Activated CD8-positive, alpha-beta T cell treated with anti-CD3 and anti-CD28 coated beads, Interleukin-2, amount 10 ng/mL, durations not matched to agents 7 days and 5 days (primary cell): ENCODE measurements at places on chromosomes 16 and 17. TPM values are rescaled to one million over a fixed set of nuclear protein-coding genes. Genes with fewer than 3 reads are reported as not detected.

Gene TEKT3
- total RNA-seq, result not detected

Gene CES1
- total RNA-seq, result not detected

Gene C17orf67
- total RNA-seq, result 3.2 TPM

Gene TK2
- total RNA-seq, result 5.7 TPM

Gene CTRB1
- not detected for total RNA-seq

Gene CCDC144A
- total RNA-seq, result 0.97 TPM

Gene CCL14
- not detected for total RNA-seq

Gene GRIN2A
- total RNA-seq, result not detected

Gene TBC1D3H
- not detected for total RNA-seq

Gene CLEC19A
- total RNA-seq, result not detected

Gene FBXL20
- total RNA-seq, result 11.2 TPM

Gene KRT39
- not detected for total RNA-seq

Gene HOXB1
- not detected for total RNA-seq

Gene CANT1
- 78.5 TPM for total RNA-seq

Gene WNT9B
- total RNA-seq, result not detected

Gene CDRT15
- total RNA-seq, result not detected

Gene DGKE
- total RNA-seq, result 30.8 TPM

Gene ABI3
- 117 TPM for total RNA-seq

Gene KRTAP16-1
- not detected for total RNA-seq

Gene CBX1
- total RNA-seq, result 70.3 TPM

Gene SLC16A6
- 7.1 TPM for total RNA-seq

Gene TNFRSF12A
- 4.7 TPM for total RNA-seq

Gene MGRN1
- total RNA-seq, result 80.6 TPM

Gene UNC45B
- total RNA-seq, result not detected

Gene OTOP2
- not detected for total RNA-seq

Gene CHST4
- total RNA-seq, result not detected

Gene PRKCB
- total RNA-seq, result 105 TPM

Gene KRTAP1-1
- total RNA-seq, result not detected

Gene FKBP10
- not detected for total RNA-seq

Gene NFATC2IP
- 113 TPM for total RNA-seq

Gene ROGDI
- total RNA-seq, result 12.3 TPM

Gene DNAAF1
- total RNA-seq, result not detected

Gene TBC1D3I
- 0.58 TPM for total RNA-seq

Gene HSPB9
- 0.16 TPM for total RNA-seq

Gene KRTAP2-3
- not detected for total RNA-seq

Gene CRYBA1
- total RNA-seq, result not detected

Gene ABCC3
- total RNA-seq, result not detected

Gene C16orf86
- total RNA-seq, result 2.3 TPM

Gene PMFBP1
- total RNA-seq, result 2.9 TPM

Gene TRIM72
- not detected for total RNA-seq

Gene OXLD1
- 52.3 TPM for total RNA-seq

Gene LGALS9B
- 0.47 TPM for total RNA-seq

Gene KLHL10
- total RNA-seq, result not detected
